Stimulated activated CD8-positive, alpha-beta memory T cell treated with anti-CD3 and anti-CD28 coated beads, Interleukin-4, amount 100 ng/mL, for 24 hours (primary cell): ENCODE measurements at places on chromosomes 2 and 18.

GRCh38 chr2:17979707-17980106, 101.2 kb downstream of the KCNS3 start:
- no peak for DNase-seq

- no peak for DNase-seq
Measured at GRCh38 chr2:239273280-239274234, 127.3 kb downstream of the HDAC4 start.

DNA sequence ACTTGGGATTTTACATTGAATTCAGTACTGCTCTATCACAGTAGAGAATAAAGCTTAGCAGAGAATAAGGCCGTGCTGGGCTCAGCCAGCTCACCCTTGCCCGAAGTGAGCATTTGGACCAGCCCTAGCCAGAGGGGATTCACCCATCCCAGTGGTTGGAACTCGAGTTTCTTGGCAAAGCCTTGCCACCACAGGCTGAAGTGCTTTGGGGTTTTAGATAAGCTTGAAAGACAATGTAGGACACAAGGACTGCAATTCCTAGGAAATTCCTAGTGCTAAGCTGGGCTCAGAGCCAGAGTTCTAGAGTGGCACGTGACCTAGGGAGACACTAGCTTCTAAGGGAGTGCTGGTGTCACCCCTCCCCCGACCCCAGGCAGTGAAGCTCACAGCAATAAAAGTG, 28.0 kb downstream of the SERPINB11 start:
- DNase-seq: no peak

- no peak for DNase-seq
Measured at GRCh38 chr2:46010925-46011490, 286.2 kb upstream of the EPAS1 start.

- no peak for DNase-seq
Measured at GRCh38 chr2:110885256-110885655, 152.9 kb downstream of the ACOXL start.

DNA sequence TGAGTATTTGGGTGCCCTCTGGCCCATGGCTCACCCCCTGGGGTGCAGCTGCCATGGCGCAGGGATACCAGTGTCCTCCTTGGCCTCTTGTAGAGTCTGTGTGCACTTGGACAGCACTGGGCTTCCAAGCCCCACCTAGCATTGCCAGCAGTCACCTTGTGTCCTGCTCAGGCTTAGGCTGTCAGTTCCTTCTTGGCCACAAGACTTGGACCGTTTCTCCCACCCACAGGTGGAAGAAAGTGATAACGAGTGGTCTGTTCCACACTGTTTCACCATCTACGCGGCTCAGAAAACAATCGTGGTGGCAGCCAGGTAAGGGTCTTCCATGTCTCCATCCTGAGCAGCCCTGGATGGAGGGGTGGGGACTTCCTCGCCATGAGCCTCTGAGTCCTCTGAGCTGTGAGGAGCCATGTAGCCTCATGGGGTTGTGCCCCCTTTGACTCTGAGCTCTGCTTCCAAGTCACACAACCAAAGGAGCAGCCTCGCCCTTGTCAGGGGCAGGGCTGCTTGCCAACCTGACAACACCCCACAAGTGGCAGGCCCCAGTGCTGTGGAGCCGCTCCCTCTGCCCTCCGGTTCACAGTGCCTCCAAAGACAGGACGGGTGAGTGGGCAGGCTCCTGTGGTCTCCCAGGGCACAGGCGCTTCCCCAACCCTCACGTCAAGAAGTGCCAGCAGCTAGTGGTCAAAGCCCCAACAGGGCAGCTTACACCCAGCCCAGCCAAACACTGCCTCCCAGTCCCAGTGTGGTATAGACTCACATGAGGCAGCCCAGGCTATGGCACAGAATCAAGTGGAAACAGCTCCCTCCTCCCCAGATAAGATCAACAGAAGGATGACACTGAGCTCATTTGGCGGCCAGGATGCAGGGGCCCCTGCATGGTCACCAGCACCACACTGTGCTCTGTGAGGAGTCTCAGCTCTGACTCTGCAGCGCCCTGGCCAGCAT, 18.4 kb downstream of the STK25 start:
- DNase-seq: no peak

DNA sequence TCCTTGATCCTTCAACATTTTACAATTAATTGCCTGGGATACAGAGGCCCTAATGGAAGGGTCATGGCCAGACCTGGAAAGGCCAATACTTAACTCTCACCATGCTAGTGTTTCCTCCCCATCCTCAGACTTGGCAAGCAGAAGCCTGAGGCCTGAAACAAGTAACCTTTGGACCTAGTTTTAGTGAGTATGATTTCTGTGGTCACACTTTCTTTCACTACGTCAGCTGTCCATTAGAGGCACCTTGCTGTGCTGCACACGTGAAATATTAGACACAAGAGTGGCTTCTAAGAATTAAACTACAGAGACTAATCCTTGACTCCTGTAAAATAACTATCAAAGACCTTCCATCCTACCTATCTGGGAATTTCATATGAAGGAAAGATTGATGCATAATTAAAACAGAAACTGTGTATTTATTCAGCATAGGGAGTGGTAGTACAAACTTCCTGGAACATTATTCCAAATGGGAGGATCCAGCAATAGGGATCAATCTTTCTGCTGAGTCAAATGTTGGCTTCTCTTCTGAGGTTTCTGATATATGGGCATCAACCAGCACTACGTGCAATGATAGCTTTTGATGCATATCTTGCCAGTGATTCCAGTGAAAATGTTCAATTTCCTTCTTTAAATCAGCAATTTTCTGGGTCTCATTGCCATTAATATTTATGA, 249.7 kb downstream of the IKZF2 start:
- no peak for DNase-seq

- DNase-seq: no peak
Measured at GRCh38 chr2:205768815-205769494, 86.7 kb downstream of the NRP2 start.

- no peak for DNase-seq
Measured at GRCh38 chr18:68642003-68642402, 72.9 kb downstream of the TMX3 start.

DNA sequence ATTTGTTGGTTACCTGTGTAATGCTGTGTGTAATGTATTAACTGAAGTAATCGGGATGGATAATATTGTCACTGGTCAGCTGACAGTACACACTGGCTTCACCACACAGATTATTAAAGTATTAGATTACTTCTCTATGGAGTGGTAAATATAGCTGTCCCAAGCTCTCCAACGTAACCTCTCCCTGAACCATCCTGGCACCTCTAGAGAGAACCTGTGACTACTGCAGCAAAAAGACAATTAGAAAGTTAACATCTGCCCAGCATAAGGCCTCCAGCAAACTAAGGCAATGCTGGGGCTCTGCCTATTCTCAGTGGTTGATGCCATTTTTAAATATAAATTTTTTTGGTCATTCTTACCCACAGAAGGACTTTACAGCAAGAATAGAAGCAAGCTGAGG, 351.3 kb downstream of the GPD2 start:
- no peak for DNase-seq

GRCh38 chr2:232343821-232344220, 34.7 kb upstream of the ALPP start:
- DNase-seq: no peak

GRCh38 chr18:49573835-49574234, 12.0 kb downstream of the LIPG start:
- no peak for DNase-seq

- DNase-seq: no peak
Measured at GRCh38 chr18:35172009-35172408, 68.8 kb upstream of the ZNF397 start.

GRCh38 chr2:192288295-192288694, 93.6 kb upstream of the TMEFF2 start:
- DNase-seq: no peak

- no peak for DNase-seq
Measured at GRCh38 chr2:69272803-69273471, 114.1 kb downstream of the GFPT1 start.

DNA sequence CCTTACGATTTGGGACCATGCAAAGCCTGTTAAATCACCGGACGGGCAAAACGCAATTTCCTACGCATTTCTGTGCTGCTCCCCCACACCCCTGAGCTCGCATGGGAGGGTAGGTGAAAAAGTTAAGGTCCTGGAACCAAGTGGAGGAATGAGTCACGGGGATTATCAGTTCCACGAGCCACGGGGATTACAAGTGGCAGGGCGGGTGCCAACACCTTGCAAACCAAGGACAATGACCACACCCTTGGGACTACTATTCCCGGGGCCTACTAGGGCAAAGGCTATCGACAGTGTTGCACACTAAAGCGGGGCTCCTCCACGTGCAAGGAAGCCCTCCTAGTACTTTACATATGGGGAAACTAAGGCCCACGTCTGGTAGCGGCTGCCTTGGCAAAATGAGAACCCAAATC, 447 bp downstream of the RETSAT start:
- no peak for DNase-seq

DNA sequence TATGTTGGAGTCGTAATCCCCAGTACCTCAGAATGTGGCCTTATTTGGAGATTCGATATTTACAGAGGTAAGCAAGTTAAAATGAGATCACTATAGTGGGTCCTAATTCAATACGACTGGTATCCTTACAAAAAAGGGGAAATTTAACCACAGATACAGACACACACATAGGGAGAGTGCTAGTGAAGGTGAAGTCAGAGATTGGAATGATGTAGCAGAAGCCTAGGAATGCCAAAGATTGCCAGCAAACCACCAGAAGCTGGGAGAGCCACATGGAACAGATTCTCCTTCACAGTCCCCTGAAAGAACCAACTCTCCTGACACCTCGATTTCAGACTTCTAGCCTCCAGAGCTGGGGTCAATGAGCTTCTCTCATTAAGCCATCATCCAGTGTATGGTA, 17.7 kb upstream of the ACTR3 start:
- no peak for DNase-seq

GRCh38 chr2:73112026-73112912, 479 bp downstream of the RAB11FIP5 start:
- DNase-seq: no peak

- no peak for DNase-seq
Measured at GRCh38 chr2:217301142-217301925, 441.5 kb upstream of the TNP1 start.

GRCh38 chr18:50388988-50389387, 14.1 kb downstream of the SKA1 start:
- no peak for DNase-seq

DNA sequence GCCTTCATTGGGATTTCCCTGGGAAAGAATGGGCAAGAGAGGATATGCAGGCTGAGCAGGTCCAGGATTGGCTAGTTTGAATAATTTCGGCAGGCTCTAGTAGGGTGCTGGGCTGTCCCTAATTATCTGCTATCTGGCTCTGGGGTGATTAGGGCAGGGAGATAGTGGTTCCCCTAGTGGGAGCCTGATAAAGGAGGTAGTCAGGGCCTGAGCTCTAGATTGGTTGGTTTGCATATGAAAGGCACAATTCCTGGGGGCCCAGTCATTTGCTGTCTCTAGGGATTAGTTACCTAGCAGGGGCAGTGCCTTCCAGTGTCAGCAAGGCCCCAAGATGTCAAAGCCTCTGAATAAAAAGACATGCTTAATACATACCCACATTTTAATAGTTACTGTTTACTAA, 690.1 kb upstream of the KLHL29 start:
- no peak for DNase-seq

DNA sequence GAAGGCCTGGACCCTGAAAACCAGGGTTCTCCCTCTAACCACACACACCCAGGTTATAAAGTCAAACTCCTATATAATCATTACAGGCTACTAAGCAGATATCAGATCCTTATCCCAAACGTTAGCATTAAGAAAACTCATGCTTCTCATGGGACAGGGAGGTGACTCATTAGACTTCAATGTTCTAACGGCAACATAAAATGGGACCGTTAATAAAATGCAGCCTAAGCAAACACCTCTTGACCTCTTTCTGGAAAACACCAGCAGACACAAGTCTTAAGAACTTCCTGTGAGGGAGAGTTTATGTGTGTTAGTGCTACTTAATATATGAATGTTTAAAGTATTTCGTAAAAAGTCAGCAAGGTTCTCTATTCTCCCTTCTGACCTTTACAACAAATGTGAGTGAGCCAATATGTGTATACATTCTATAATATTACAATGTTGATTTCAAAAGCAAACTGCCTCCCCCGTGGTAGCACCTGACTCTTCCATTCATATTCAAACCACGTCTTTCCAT, 31.7 kb downstream of the LPIN2 start:
- no peak for DNase-seq

DNA sequence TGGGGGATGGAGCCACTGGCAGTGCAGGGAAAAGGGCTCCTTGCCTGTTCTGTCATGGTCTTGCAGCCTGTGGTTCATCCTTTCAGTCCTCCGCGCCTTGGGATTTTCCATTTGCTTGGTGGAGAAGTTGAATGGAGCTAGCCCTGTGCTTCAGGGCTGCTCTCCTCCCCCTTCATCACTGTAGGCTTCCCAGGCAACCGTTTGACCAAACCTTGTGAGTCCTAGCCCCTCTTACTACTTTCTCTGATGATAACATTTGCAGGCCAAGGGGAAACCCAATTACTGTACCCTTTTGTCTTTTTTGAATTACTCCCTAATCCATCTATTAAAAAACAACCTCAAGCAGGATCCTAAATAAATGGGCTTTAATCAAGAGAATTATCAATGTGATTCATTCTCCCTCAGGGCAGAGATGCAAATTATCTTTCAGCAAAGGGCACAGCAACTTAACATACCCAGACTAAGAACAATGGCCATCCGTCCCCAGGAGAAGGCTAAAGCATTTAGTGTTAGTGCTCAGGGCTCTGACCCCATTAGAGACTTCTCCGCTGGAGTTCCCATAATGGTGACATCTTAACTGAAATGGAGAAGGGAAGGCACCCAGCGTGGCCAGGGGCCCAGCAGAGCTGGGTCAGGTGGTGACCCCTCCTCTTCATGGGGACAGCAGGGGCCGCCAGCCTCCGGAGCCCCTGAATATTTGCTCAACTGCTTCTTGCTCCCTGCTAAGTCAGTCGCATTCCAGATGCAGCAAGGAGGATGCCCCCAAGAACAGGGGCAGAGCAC, 40.7 kb downstream of the RHOB start:
- no peak for DNase-seq

DNA sequence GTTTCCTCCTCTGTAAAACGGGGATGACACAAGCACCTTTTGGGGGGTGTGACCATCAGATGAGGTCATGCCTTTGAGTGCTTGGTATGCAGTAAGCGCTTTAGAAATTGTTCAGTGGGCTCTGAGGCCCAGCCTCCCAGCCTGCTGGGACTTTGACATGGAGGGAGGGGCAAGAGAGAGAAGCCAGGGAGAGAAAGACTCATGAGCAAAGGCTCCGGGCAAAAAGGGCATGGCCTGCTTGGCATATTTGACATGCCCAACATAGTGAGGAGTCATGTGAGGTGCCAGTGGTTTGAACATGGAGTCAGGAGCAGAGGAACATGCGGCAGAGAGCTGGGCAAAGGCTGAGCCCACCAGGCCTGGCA, 14.0 kb downstream of the TNS1 start:
- no peak for DNase-seq

- DNase-seq: no peak
Measured at GRCh38 chr18:58102875-58103274, 58.8 kb downstream of the NEDD4L start.

GRCh38 chr2:111032721-111033429, 87.8 kb upstream of the BCL2L11 start:
- no peak for DNase-seq

DNA sequence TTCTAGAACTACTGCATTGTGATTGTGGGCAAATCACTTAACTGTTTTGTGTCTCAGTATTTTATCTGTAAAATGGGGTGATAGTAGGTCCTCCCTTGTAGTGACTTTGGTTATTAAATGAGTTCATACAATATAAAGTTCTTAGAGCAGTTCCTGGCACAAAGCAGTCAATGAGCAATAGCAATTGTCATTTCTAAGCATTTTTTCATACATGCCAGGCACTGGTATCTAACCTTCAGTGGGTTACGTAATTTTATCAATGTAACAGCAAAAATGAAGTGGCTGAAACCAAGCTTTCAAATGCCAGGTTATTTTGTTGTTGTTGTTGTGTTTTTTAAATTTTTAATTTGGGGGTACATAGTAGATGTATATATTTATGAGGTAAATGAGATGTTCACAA, 401.9 kb downstream of the MEIS1 start:
- DNase-seq: no peak
